Stimulated activated CD4-positive, alpha-beta T cell treated with anti-CD3 and anti-CD28 coated beads, Interleukin-12 subunit alpha, Interleukin-12 subunit beta, amount 100 ng/mL, for 4 hours (primary cell): ENCODE measurements at places on chromosomes 2 and 18.

DNA sequence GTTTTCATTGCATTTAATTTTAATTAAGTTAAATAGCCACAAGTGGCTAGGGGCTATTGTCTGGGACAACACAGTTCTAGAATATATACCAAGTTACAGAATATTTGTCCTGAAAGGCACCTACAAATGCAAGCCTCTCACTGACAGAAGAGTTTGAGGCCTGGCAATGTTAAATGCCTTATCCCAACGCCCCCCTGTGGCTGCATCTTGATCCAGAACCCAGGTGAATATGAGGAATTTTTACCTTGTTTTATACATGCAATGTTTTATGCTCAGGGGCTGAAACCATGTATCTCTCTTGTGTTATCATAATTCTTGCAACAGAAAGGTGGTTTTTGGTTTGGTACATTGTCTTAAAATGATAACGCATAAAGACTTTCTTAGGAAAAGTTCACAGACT is 71.8 kb upstream of the SEC11C start:
- peak; percentile 11 for DNase-seq

- no peak for DNase-seq
These were observed 28.1 kb downstream of the PTPN2 start for GRCh38 chr18:12855916-12856315.

DNA sequence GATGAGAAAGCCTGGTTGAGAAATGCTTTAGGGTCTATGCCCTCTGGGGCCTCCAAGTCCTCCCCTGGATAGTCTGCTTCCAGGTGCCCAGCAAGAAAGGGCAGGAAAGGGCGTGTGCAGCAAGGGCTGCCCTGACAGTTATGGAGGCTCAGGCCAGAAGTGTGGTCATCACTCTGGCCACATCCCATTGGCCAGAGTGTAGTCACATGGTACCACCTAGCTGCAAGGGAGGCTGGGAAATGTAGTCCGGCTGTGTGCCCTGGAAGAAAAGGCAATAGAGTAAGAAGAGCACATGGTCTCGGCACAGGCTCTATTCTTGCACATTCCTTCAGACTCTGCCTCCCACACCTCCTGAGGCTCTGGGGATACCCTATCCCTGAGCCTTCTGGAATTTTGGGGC is 35.7 kb downstream of the ODC1 start:
- no peak for DNase-seq

GRCh38 chr2:239880396-239880795 is 144.7 kb downstream of the NDUFA10 start:
- DNase-seq: no peak

DNA sequence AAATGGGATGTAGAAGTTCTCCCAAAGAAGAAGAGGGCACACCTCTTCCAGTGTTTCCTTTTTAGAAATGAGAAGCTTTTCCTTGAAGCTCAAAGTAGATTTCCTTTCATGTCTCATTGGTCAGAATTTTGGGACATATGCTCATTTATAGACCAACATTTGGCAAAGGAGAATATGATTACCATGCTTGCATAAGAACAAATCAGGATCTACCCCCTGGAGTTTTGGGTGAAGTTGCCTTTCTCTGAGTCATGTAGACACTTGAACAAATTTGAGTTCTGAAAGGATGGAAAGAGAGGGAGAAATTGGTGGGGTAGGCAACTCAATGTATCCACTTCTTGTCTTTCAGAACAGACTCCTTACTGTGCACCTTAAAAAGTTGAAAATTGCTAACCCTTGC is 409.0 kb downstream of the SLC4A3 start:
- DNase-seq: no peak

DNA sequence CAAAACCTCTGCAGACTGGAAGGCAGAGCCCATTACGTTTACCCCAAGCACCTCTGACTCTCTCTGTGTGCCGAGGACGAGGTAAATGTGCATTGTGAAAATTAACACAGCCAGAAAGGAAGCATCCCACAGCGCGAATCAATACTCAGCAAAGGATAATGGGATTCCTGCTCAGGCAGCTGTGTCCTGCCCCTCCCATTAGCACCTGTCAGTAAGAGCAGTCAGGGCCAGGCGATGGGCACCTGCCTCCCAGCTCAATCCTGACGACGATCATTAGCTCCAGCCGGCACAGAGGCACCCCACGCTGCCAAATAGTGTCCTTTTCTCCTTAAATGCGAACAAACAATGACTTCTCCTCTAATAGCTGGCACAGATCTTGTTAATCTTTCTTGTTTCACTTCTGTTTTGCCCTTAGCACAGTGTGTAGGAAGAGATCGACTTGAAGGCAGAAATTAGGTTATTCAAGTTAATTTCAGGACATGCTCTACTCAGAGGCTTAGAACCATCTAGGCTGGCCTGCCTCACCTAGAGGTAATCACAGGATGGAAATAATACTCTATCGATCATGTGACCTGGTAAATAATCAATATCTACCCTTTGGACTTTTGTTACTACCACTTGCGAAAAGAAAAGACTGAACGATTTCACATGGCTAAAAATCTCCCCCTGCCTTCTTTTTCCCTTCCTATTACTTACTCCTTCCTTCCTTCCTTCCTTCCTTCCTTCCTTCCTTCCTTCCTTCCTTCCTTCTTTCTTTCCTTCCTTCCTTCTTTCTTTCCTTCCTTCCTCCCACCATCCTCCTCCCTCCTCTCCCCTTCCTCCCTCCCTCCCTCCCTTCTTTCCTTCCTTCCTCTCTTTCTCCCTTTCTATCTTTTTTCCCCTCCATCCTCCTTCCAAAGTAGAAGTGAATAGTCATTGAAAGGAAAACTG is 487.9 kb upstream of the ID2 start:
- DNase-seq: no peak

- no peak for DNase-seq
These were observed 57.8 kb downstream of the TCF4 start for GRCh38 chr18:55530166-55530565.

- DNase-seq: no peak
These were observed 214.2 kb downstream of the ICOS start for GRCh38 chr2:204150721-204151120.

- no peak for DNase-seq
These were observed 21.2 kb downstream of the WDR7 start for GRCh38 chr18:56672391-56672790.

DNA sequence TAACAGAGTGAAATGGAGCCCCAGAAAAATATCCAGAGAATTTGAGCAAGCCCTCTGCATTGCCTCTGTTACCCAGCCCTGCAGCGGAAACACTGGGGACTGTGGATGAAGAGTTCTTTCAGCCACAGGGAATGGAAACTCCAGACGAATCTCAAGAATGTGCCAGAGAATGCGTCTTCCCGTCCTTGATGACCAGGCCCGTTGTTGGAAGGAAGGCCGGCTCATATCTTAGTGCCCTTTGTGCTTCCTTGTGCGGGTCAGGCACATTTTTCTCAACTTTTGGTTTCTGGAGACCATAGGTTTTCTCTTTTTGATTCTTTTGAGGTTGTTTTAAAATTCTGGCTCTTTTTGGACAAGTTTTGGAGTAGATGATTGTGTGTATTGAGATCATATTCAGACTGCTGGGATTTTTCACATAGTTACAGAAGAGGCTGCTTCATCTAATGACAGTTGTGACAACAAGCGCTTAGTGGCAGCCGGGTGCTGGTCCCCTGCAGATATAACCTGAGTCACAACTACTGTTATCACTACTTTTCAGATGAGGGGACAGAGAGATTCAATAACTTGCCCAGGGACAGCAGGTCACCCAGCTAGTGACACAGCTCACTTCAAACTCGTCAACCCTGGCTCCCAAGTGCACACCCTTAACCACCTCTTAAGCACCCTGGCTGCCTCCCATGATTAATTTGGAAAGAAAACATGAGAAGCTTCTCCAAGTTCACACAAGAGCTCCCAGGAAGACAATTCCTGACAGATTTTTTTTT is 15.7 kb downstream of the MAL start:
- no peak for DNase-seq

DNA sequence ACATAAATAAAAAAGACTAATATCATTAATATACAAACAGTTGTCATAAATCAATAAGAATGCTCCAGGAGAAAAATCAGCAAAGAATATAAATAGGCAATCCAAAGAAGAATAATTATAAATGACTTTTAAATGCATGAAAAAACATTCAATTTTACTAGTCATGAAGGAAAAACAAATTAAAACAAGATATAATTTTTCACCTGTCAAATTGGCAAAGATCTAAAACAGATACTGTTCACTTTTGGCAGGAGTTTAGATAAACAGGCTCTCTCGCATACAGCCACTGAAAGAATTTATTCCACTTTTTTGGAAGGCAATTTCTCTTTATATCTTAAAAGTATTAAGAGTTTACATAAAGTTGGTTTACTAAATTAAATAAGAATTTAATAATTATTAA is 176.8 kb upstream of the SETBP1 start:
- no peak for DNase-seq

- no peak for DNase-seq
These were observed 38.0 kb upstream of the EPAS1 start for GRCh38 chr2:46258937-46259776.

DNA sequence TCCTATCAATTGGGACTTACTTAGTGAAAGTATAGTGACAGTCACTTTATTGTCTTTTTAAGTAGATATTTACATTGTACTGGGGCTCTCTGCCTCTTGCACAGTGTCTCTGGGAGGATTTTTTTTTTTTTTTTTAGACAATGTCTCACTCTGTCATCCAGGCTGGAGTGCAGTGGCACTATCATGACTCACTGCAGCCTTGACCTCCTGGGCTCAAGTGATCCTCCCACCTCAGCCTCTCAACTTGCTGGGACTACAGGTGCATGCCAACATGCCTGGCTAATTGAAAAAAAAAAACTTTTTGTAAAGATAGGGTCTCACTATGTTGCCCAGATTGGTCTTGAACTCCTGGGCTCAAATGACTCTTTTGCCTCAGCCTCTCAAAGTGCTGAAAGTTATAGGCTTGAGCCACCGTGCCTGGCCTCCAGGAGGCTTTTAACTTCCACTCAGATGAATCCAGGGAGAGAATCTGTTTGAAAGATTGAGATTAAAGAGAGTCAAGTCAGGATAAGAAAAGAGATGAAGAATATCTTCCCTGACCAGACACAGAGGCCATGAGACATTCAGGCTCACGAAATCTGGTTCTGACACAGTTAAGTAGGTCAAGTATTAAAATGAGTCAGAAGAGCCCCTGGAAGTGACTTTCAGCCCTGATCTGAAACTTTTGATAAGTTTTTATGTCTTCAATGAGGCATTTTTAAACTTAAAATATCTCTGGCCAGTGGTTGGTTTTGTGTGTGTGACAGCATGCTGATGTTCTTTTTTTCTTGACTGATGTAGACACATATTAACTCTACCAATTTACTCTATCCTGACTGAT is 18.3 kb downstream of the ARHGEF33 start:
- no peak for DNase-seq

GRCh38 chr2:171271971-171272436 is 111.3 kb upstream of the TLK1 start:
- DNase-seq: no peak

- no peak for DNase-seq
These were observed 101.5 kb downstream of the ZNF521 start for GRCh38 chr18:25250474-25250851.
